Upper lobe of left lung (tissue), 6 donors: ENCODE measurements at places on chromosomes 13 and 19. TPM values are rescaled to one million over a fixed set of nuclear protein-coding genes. Genes with fewer than 3 reads are reported as not detected.

- no peak overlapping the region for H3K27ac ChIP-seq
- H3K4me1 ChIP-seq: no peaks in the 10 kb centered on the region
- no peaks in the 10 kb centered on the region for H3K36me3 ChIP-seq
Observed at GRCh38 chr13:65414187-65414586, 1815.9 kb downstream of the PCDH9 start.

GRCh38 chr13:20825477-20825875 is 51.7 kb upstream of the EEF1AKMT1 start:
- H3K4me3 ChIP-seq: no peak overlapping the region
- no peak overlapping the region for H3K27ac ChIP-seq
- H3K4me1 ChIP-seq: no peaks in the 10 kb centered on the region

DNA sequence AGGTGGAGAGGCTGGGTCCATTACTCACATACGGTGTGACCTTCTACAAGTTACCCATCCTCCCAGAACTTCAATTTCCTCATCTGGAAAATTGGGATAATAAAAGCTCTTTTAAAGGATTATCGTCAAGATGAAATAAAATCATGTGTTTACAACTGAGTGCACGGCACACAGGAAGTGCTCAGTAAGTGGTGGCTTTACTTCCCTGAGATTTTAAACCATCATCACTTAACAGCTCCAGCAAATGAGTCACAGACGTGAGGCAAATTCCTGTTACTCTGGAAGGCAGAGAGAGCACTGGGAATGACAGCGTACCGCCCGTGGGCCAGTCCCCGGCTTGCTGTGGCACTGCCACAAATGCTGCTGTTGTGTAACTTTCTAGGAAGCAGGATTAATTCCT is 64.1 kb downstream of the MRPL57 start:
- no peaks in the 10 kb centered on the region for H3K27me3 ChIP-seq
- no peak overlapping the region for H3K4me3 ChIP-seq
- no peaks in the 10 kb centered on the region for H3K36me3 ChIP-seq
- no peak for DNase-seq
- no peaks in the 10 kb centered on the region for H3K4me1 ChIP-seq

- no peaks in the 10 kb centered on the region for H3K36me3 ChIP-seq
- no peak for DNase-seq
- H3K4me1 ChIP-seq: no peaks in the 10 kb centered on the region
- H3K4me3 ChIP-seq: no peak overlapping the region
- no peak overlapping the region for H3K27ac ChIP-seq
Observed at GRCh38 chr19:54653181-54653809, 9.5 kb upstream of the LILRB4 start.

DNA sequence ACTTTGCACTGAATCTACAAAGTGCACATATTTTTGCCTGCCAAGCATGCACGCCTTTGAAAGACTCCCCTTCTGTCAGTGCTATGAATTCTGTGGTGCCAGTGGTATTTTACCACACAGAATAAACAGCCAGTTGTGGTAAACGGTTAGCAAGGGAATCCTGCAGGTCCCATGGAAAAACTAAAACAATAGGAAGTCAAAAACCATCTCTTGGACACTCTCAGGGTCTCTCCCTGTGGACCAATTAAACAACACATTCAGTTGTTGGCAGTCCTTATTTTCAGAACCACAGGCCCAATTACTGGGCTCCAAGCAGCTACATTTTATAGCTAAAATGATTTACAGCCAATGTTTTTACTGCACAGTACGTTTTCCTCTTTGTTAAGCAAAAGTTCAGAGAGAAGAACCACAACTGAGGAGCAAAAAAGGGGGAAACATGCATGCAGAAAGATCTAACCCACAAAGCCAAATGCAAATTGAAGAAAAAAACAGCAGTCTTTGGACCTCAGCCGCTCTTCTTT is 116.9 kb downstream of the KCTD12 start:
- DNase-seq: no peak
- no peak overlapping the region for H3K27ac ChIP-seq
- no peak overlapping the region for H3K4me3 ChIP-seq
- no peaks in the 10 kb centered on the region for H3K36me3 ChIP-seq
- H3K27me3 ChIP-seq: no peaks in the 10 kb centered on the region

GRCh38 chr13:31328549-31329235 is 128.9 kb downstream of the B3GLCT start:
- H3K27me3 ChIP-seq: no peaks in the 10 kb centered on the region
- H3K36me3 ChIP-seq: no peaks in the 10 kb centered on the region
- no peak overlapping the region for H3K27ac ChIP-seq
- DNase-seq: no peak

DNA sequence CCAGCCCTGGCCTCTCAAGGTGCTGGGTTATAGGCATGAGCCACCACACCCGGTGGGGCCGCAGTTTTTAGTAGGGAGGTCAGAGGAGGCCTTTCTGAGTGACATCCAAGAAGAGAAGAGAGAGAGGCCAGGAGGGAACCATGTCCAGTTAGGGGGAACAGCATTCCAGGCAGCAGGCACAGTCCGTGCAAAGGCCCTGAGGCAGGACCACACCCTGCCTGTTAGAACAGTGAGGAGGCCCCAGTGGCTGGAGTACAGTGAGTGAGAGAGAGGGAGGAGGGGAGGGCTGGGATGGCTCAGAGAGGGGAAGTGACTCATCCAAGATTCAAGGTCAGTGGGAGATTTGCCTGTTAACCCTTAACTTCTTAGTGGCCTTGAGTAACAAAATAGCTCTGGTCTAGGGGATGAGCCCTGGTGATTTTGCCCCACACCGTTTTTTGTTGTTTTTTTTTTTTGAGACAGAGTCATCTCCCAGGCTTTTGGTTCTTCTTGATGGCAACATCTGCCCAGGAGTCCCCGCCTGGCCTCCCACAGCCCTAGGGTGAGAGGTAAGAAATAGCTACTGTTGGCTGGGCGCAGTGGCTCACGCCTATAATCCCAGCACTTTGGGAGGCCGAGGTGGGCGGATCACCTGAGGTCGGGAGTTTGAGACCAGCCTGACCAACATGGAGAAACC is 2.7 kb upstream of the PLIN3 start:
- no peaks in the 10 kb centered on the region for H3K36me3 ChIP-seq
- peak overlapping the region; percentile 32 for H3K27ac ChIP-seq
- H3K4me3 ChIP-seq: no peak overlapping the region
- peak; percentile 68 for DNase-seq
- no peaks in the 10 kb centered on the region for H3K27me3 ChIP-seq

DNA sequence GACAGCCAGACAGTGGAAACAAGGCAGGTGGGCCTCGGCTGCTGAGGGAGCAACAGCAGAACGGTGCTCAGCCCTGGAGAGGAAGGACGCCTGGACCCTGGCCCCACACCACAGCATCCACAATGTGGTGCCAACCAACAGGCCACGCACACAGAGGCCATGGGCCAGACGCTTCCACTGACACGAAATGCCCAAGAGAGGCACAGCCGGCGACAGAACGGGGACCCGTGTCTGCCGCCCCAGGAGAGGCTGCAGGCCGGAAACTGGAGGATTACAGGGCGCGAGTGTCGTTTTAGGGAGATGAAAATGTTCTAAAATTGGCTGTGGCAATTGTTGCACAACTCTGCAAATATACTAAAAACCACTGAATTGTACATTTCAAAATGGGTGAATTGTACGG is 69.7 kb downstream of the RASA3 start:
- H3K27ac ChIP-seq: peak overlapping the region; percentile 68
- DNase-seq: peak; percentile 75
- no peaks in the 10 kb centered on the region for H3K36me3 ChIP-seq
- H3K4me3 ChIP-seq: no peak overlapping the region
- H3K4me1 ChIP-seq: peaks cover 62% of the 10 kb centered on the region
- H3K27me3 ChIP-seq: no peaks in the 10 kb centered on the region

GRCh38 chr19:54160854-54161253 is 1.3 kb upstream of the LENG1 start:
- no peak for DNase-seq
- peaks cover 60% of the 10 kb centered on the region for H3K4me1 ChIP-seq
- no peaks in the 10 kb centered on the region for H3K27me3 ChIP-seq
- H3K4me3 ChIP-seq: peak overlapping the region; percentile 96
- no peaks in the 10 kb centered on the region for H3K36me3 ChIP-seq
- H3K27ac ChIP-seq: peak overlapping the region; percentile 96

Gene ZNF682
- 5.5 TPM for total RNA-seq

Gene C19orf12
- total RNA-seq: 30.4 TPM

Gene HS6ST3
- 0.30 TPM for total RNA-seq

Gene NAPSA
- total RNA-seq: 1,211 TPM
